ENCODE measurements at places on chromosomes 11 and 22. TPM values are rescaled to one million over a fixed set of nuclear protein-coding genes. Genes with fewer than 3 reads are reported as not detected.

GRCh38 chr11:61127991-61128390 is 25.7 kb downstream of the CD5 start:
- DNase-seq, result no peak

GRCh38 chr22:28025333-28025732 is 106.3 kb upstream of the PITPNB start:
- peak; percentile 4 for DNase-seq

DNA sequence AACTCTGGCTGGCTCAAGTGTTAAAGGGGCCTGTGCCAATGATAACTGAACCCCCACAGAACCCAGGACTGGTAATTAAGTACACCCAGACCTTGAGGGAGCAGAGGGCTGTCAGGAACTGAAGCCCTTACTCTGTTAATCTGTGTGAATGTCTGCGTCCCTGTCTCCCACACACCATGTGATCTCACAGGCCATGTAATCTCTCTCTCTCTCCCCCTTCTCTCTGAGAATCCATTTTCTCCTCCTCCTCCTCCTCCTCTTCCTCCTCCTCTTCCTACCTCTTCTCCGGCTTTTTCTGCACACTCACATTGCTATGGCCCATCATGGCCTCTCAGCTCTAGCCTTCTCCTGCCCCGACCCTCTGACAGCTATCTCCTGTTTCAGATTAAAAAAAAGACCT is 14.6 kb upstream of the IRAG1 start:
- DNase-seq, result no peak

- DNase-seq, result no peak
Observed at GRCh38 chr11:77212314-77213007, 84.4 kb downstream of the MYO7A start.

DNA sequence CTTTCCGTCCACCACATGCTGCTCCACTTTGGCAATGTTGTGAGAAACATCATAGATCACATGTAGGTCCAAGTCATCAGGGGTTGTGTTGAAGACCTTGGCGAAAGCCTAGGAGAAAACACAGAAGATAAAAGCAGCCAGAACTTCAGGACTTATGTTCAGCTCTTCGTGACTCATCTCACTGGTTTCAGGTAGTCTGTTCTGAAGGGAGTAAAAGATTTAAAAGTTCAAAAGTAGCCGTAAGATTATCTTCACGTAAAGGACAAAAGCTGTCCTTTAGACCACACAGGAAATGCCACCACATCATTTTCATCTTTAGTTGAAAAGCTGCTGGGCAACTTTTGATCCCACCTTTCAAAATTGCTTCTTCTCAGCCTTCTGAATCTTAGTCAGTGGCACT is 16.9 kb downstream of the RTCB start:
- no peak for DNase-seq

- no peak for DNase-seq
Observed at GRCh38 chr11:26706181-26706580, 15.7 kb downstream of the SLC5A12 start.

- DNase-seq, result no peak
Observed at GRCh38 chr11:123264431-123264780, 69.4 kb upstream of the CLMP start.

Gene DMC1
- 1.8 TPM for total RNA-seq

Gene ST14
- 622 TPM for total RNA-seq

Gene CARD10
- 74.1 TPM for total RNA-seq
